ENCODE measurements at places on chromosomes 1 and 21.

DNA sequence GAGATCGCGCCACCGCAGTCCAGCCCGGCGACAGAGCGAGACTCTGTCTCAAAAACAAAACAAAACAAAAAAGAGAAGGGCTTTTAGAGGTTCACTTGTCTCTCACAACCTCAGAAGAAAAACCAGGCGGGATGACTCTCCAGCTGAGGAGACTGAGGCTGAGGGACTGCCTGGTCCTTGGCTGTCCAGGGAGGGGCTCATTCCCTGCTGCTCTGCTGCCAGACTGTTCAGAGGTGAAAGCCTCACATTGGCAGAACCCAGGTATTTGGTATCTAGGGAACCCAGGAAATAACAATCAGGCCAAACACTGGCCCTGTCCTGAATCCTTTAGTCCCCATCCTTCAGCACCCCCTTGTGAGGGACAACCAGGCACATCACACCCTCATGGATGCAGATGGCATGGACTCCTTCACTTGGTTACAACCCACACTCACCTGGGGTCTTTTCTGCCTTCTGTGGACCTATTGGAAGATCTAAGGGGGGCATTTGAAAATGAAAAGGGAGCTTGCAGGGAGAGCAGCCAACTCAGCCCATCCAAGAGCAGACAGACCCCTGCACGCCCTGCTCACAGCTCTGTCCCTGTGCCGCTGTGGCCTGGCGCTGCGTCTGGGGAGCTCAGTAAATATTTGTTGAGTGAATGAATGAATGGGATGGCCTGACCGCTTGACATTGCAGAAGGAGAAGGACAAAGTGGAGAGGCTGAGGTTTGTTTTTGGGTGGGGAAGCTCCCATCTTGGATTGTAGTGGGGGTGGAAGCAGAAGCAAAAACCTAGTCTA, 33.4 kb downstream of the CD247 start:
- DNase-seq = no peak

DNA sequence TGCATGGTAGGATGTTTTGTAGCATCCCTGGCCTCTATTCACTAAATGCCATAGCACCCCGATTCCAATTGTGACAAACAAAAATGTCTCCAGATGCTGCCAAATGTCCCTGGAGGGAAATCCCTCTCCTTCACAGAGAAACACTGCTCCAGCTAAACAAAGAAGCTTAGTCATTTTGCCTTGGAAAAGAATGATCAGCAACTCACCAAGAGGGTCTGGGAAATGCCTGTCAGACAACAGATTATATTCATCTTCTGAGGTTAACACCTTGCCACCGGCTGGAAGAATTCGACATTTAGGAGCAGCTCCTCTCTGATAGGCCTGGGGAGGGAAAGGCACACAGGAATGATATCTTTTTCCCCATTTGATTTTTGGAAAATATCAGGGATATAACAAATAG, 84.4 kb downstream of the NIBAN1 start:
- no peak for DNase-seq

DNA sequence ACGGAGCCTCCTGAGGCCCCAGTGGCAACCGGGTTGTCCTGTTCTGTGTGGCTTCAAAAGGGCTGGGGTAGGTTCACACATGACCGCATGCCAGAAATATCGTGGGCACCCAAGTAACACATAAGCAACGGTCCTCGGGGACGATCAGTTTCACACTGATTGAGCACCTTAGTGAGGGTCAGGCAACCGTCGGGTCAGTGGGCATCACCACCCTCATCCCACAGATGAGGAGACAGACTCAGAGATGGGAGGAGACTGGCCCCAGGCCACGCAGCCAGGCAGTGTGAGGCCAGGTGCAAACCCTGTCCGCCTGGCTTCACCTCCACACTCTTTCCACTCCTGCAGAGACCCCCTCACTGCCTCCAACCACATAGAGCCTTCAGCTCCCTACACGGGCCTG, 309.8 kb downstream of the MATN1 start:
- no peak for DNase-seq

GRCh38 chr21:32958288-32959002, 67.3 kb upstream of the OLIG2 start:
- no peak for DNase-seq

DNA sequence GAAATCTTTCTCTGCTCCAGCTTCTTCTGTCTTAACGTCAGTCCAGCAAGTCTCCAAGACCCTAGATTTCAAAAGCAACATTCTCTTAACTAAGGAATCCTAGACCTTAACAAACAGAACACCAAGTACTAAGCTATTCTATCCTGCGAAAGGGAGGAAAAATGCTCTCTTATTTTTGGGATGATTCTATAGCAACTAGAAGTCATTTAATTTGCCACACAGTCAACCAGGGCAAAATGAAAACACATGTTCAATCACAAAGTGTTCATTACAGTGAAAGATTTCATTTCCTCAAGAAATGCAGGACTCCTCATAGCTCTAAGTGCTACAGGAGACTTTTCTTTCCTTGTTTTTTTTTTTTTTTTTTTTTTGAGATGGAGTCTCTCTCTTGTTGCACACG, 36.2 kb upstream of the DOCK7 start:
- DNase-seq = peak; percentile 28

GRCh38 chr1:51093581-51093980, 8.4 kb upstream of the C1orf185 start:
- peak; percentile 25 for DNase-seq

DNA sequence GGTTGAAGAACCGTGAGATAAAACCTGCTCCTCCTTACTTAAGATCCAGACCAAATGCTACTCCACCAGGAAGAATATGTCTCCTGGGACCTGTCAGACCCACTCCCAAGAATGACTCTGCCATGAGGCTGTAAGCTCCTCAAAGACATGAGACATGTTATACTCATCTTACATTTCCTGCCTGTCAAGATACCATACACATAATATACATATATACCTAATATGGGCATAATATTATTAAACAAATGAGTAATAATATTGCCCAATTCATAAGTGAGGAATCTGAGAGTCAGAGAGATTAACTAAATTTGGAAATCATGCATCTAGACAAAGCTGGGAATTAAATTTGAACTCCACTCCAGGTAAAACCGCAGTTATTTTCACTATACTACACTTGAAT, 634.9 kb downstream of the LMO4 start:
- DNase-seq = peak; percentile 76

DNA sequence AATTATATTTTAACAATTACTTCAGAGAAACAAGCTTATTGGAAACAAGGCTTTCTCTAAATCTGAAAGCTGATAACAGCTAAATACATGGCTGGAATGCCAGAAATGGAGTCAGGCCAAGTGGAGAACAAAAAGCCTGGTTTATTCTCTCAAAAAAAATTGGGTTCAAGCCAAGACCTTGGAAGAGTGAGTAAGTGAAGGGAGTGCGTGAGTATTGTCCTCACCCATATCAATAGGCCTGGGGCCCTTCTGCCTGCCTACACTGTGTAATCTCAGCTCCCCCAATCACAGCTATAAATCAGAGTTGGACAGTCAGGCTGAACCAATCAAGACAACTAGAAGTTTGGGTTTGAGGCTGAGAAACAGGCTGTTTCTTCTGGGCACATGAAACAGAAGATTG, 7.4 kb downstream of the KYAT3 start:
- DNase-seq = peak; percentile 91

- DNase-seq = no peak
Measured at GRCh38 chr1:241447031-241447644, 72.4 kb downstream of the FH start.

DNA sequence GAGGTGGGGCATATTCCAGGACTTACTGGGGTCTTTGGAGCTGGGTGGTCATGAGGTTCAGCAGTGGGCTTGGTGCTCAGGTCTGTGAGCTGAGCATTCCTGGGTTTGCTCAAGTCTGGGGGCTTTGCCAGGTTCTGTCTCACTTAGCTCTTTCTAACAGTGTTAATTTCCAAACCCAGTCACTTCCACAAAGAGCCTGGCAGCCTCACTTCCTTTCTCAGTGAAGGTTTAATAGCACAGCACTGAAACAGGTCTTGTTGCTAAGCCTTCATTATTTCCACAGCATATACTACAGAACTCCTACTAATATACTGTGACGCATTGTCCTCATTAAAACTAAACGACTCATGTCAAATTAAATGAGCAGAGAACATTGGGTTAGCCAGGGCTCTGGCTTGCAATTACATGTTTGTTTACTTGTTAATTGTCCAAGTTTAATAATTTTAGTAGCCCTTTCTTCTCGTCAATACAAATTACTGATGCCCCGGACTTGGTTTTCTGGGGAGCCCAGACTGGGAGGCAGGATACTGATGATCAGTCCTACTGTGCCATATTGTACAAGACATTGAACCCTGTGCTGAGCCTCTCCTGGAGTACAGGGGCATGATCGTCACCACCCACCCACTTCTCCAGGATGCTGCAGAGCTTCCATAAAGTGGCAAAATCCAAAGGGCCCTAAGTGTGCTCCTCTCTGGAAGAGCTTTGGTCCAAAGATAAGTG, 170.7 kb downstream of the IER5 start:
- no peak for DNase-seq

DNA sequence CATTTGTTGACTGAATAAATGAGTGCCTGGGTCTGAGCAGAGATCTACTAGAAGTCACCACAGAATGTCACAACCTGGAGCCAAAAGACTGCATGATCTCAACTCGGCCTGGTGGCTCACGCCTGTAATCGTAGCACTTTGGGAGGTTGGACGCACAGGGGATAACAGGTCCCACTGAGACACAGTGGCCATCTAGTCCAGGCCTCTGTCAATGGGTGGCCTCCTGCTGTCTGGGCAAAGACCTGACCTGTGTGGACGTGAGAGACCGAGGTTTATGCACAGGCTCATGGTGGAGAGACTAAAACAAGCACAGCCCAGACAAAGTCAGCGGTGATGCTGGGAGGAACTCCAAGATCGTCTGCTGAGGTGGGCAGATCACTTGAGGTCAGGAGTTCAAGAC, 103.0 kb upstream of the BACE2 start:
- DNase-seq = no peak

GRCh38 chr1:8525558-8526275, 207.8 kb downstream of the SLC45A1 start:
- DNase-seq = peak; percentile 91

DNA sequence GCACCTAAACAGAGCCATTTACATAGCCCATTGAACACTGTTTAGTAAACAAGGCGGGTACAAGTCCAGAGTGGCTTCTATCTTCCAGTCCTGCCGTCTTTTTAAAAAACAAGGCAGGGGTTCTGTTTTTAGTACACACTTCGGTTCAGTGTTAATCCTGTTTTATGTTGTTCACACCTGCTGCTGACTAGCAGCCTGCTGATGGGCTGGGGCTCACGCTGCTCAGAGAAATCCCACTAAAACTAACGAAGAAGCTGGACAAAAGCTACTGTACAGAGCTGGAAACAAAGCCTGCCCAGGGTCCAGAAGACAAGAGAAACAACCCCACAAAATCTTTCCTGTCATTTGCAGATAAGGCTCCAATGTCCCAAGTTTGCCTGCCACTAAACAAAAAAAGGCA, 13.2 kb downstream of the ESRRG start:
- DNase-seq = no peak

DNA sequence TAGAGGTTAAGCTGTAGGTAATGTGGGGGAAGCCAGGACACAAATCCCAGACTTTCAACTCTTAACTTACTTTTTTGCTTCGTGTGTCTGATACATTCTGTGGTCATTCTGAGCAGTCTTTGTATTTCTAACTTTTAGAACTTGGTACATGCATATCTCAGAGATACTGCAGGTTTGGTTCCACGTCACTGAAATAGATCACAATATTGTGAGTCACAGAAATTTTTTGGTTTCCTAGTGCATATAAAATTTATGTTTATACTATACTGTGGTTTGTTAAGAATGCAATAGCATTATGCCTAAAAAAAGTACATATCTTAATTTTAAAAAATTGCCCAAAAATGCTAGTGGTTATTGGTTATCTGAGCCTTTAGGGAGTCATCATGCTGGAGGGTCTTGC, 3.2 kb downstream of the URB2 start:
- peak; percentile 38 for DNase-seq

DNA sequence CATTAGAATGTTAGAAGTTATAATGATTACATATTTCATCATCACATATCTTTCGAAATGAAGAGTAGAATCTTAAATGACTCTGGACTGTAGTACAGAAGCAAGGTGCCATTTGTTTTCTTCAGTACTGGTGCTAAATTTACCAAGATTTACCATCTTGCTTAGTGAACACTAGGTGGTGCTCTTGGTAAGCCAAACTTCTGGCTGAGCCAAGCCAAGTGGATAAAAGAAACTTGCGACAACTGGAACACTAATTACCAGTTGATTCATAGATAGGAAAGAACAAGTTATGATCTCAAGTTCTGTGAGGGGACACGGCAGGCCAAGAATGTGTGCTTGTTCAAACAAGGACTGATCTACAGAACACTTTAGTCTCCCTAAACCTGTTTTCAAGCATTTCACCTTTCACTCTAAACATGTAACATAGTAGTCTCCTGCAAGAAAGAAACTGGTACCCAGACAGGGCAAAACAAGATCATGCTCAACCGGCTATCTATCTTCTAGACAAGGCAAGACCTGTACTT, 19.8 kb downstream of the SPRTN start:
- peak; percentile 38 for DNase-seq

GRCh38 chr1:221138516-221138915, 259.3 kb downstream of the HLX start:
- DNase-seq = no peak

DNA sequence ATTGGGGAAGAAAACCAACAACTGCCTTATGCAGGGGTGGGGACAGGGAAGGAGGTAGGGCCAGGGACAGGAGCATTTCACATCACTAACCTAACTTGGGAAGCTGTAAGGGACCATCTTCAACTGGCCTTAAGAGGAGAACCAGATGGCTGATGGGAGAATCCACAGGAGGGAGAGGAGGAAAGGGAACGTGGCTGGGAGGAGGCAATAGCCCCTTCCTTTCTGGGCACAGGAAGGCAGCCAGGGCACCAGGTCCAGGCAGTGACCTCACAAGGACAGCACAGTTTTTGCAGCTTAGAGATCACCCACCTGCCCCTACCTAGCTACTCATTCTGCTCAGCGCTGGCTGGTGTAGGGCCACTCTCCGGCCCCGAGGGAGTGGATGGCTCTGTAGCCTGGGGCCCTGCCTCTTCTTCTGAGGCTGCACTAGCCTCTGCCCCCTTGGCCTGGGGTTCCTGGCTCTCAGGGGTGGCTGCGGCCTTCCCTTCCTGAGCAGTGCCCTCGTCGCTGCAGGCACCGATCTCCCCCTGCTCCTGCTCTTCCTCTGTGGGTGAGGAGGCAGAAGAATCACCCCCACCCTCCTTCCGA, 1.7 kb downstream of the MARCKSL1 start:
- no peak for DNase-seq

DNA sequence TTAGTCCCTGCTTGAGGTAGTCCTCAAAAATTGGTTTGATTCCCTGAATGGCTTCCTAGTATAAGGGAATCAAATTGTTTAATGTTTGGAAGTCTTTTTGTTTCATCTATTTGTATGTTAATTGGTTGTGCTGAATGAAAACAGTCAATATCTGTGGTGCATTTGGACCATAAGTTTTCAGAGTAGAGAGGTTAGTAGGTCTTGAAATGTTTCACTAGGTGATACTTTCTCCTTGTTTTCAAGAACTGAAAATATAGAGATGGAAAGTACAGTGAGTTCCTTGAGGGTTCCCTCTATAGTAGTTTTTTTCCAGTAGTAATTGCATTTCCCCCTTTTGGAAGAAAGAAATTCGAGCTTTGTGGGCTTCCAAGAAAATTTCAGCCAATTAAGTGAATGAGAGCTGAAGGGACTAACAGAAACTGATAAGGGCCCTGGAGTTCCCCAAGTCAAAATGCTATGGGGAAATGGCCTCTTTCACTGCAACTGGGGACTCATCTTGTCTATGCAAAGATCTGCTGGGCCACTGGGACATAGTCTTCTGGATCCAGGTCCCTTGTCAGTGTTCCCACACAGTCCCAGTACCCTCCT, 18.6 kb upstream of the CEP350 start:
- DNase-seq = no peak

All from fibroblast of skin of left quadriceps (primary cell).